ENCODE measurements at places on chromosomes 11 and 22. TPM values are rescaled to one million over a fixed set of nuclear protein-coding genes. Genes with fewer than 3 reads are reported as not detected.

Gene MPPED1
- 0.34 TPM for polyA plus RNA-seq

GRCh38 chr11:45901626-45902025, 5.4 kb downstream of the FREY1 start:
- DNase-seq: no peak

DNA sequence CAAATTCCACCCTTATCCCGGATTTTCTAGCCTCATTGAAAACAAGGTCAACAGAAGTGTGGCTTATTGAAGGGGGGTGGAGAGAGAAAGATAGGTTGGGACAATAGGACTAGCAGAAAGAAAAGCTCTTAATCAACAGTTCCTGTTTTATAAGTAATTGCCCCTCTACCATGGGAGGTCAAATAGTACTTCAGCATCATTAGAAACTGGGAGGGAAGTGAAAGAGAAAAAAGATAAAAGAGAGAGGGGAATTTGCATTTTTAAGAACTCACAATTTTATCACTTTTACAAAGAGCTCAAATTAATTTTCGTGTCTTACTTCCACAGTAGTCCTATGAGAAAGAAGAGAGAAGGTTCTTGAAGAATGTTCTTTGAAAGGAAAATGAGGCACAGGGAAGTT, 89.2 kb downstream of the AMOTL1 start:
- DNase-seq: no peak

GRCh38 chr11:46472662-46472994, 81.1 kb upstream of the CHRM4 start:
- DNase-seq: no peak
